ENCODE measurements at places on chromosomes 12 and 14.

- DNase-seq: no peak
These were observed 131.9 kb downstream of the HMGA2 start for GRCh38 chr12:65956056-65956738.

GRCh38 chr12:93776581-93777018 lies 99.4 kb downstream of the CRADD start:
- peak; percentile 40 for DNase-seq

DNA sequence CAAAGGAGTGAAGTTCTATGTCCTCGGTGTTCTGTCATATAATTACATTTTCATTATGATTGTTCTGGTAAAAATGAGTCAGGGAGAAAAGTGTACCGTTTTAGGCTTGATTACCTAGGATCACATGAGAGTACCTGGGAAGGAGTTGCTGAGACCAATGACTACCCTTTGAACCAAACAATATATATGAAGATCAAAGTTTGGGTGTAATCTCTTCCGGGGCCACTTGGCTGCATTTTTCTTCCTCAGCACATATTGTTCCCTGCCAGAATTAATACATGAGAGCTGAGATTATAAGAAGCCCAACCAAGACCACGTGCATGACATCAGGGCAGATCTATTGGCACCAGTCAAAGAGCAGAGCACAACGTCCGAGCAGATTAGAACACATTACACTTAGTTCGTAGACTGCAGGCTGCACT lies 41.1 kb upstream of the DHRS7 start:
- DNase-seq: no peak

GRCh38 chr12:56152132-56152755 lies at the start of gene MYL6B:
Gene MYL6B (plus strand): TSS chr12:56152587. CDS start chr12:56153919, 1,332 bp downstream.
- peak; percentile 95 for DNase-seq

GRCh38 chr14:26427097-26427496 lies 170.7 kb downstream of the NOVA1 start:
- DNase-seq: no peak

DNA sequence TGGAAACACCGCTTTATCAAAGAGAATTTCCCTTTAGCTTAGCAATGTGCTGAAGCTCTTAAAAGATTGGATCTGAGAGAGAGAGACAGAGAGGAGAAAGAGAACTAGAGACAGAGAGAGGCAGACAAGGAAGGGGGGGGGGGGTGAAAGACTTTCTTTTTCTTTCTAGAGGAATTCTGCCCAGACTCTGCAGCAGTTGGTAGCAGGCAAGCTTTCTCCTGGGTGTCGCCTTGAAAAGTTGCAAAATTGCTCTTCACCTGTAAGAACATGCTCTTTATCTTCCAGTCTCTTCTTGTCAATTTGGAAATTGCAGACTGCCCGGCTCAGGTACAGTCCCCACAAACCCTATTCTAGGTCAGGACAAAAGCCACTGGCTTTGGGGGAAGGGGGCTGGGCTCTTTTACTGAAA lies 2.9 kb upstream of the OTX2 start:
- DNase-seq: no peak

DNA sequence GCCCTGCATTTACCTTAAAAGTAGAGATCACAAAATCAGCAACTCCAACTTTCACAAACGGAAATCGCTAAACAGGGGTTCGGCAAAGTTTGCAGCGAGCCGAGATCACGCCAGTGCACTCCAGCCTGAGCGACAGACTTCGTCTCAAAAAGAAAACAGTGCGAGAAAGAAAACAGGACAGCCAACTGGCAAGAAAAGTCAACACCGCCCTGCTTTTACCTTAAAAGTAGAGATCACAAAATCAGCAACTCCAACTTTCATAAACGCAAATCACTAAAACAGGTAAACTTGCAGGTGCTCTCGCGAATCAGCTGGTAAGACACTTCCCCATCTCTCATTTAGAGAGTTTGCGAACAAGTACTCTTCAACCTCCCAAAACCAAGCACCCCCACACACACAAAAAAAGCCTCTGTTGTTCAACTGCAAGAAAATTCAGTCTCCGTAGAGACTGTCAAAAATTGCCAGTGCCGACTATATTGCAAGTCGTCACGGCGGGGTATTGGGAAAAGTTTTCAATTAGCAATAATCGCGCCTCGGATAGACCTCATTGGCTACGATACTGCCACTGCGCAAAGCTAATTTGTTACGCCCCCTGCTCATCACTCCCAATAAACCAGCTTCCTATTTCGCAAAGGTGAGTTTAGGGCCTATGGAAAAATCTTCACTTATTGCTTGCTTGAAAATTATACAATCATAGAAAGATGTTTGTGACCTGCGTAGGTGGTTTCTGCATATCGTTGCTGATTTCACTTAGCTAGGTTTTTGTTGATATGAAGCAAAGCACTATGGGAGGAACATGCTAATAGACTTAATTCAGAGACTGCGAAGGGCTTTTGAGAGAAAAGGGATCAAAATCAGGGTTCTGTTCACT lies at the start of gene RNU4-1:
RNU4-1 (minus strand) TSS at position 577 of the 871 bp plus-strand sequence.
- peak; percentile 81 for DNase-seq

GRCh38 chr12:109443794-109444193 lies 33.3 kb downstream of the KCTD10 start:
- no peak for DNase-seq

DNA sequence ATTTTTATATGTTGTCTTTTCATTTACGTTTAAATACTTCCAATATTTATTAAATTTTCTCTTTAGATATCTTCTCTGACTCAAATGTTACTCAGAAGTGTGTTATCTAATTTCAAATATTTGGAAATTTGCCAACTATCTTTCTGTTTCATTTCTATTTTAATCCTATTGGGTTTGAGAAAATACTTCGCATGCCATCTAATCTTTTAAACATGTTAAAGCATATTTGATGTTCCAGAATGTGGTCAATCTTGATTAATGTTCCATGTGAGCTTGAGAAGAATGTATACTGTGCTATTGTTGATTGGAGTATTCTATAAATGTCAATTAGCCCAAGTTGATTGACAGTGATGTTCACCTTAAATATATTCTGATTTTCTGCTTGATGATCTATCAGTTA lies 11.9 kb upstream of the DCN start:
- no peak for DNase-seq

GRCh38 chr14:78576437-78577166 lies 406.4 kb downstream of the NRXN3 start:
- DNase-seq: no peak

GRCh38 chr12:129064209-129064855 lies 211.1 kb downstream of the GLT1D1 start:
- no peak for DNase-seq

DNA sequence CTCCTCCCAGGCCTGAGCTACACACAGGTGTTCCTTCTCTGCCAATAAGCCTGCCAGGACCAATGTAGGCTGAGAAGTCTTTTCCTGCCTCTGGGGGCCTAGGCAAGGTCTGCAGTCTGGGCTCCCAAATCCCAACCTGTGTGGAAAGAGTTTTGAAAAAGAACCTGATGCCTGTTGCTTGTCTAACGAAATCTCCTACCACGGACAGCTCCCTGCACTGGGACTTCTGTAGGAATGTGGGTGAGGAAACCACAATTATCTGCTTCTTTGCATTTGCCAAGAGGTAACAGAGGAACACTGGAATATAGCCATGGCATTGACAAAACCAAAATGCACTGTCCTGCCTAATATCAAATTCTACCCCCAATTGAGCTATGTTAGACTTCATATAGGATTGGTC lies 877.0 kb upstream of the TMEM132C start:
- no peak for DNase-seq

- no peak for DNase-seq
These were observed 43.8 kb upstream of the PNMA1 start for GRCh38 chr14:73757876-73758391.

- no peak for DNase-seq
These were observed 12.6 kb downstream of the TRIM9 start for GRCh38 chr14:51082349-51082748.

DNA sequence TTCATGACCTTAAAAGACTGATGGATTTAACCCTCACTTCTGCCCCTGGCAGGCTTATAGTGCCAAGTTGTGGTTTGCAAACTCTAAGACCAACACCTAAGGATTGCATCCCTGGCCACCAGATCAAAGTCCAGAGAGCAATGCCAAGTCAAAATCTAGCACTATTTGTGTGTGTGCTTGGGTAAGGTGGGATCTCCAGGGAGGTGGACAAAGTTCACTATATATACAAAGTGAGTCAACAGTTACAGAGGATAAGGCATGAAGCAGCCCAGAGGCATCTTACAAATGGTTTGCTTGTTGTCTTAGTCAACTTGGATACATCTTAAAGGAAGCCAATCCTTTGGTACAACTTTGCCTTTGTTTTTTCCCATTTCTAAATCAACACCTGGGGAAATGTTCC lies 137.3 kb downstream of the MSRB3 start:
- DNase-seq: no peak

GRCh38 chr14:94636744-94637412 lies 24.7 kb downstream of the SERPINA3 start:
- DNase-seq: no peak

- no peak for DNase-seq
These were observed 506.1 kb downstream of the RMST start for GRCh38 chr12:97968641-97969197.

GRCh38 chr14:74596741-74597450 lies 15.1 kb downstream of the LTBP2 start:
- no peak for DNase-seq

GRCh38 chr12:102483466-102483865 lies 3.1 kb upstream of the IGF1 start:
- no peak for DNase-seq

DNA sequence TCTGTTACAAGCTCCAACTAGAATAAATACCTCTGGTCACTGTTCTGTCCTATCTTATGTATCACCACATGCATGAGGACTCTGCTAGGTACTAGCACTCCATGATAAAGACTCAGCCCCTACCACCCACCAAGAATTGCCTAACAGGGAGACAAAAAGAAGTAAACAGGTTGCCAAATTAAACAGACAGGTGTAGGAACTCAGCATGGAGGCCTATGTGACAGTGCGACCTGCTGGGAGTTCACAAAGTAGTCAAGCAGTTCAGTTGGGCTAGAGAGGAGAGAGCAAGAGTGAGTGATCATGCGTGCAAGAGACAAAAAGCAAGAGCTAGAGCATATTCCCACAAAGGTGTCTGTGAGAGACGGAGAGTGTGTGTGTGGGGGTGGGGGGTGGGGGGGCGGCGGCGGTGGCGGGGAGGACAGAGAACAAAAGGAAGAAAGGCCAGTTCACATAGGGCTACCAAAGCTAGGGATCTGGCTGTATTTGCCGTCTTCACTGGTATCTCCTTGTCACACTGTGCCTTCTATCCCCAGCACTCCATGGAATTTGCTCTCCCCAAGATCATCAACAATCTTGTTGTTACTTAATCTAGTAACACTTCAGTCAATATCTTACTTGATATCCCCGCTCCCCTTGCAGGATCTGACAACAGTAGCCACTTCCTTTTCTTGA lies 81.2 kb downstream of the SPPL3 start:
- DNase-seq: no peak

GRCh38 chr12:113305281-113305856 lies 29.5 kb downstream of the SLC8B1 start:
- no peak for DNase-seq

- DNase-seq: no peak
These were observed 133.1 kb upstream of the CNOT2 start for GRCh38 chr12:70110085-70110484.

DNA sequence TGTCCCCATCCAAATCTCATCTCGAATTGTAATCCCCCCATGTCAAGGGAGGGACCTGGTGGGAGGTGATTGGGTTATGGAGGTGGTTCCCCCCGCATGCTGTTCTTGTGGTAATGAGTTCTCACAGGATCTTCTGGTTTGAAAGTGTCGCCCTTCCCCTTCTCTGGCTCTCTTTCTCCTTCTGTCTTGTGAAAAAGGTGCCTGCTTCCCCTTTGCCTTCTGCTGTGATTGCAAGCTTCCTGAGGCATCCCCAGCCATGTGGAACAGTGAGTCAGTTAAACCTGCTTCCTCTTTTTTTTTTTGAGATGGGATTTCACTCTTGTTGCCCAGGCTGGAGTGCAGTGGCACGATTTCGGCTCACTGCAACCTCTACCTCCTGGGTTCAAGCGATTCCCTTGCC lies 104.0 kb downstream of the CCDC91 start:
- DNase-seq: no peak

DNA sequence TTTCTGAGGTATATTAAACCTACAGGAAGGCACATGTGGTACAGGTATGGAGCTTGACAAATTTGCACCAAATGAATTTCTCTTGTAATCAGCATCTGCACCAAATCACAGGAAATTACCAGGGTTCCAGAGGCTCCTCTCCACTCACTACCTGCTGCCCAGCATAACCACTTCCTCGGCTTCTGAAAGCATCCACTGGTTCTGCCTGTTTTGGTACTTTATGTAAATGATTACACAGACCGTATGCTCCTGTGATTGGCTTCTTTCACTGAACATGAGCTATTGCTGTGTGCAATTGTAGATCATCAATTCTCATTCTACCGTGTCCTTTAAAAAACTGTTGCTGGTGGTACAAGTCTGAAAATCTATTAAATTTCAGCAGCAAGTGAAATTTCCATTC lies 522.1 kb downstream of the TMEM132D start:
- DNase-seq: no peak

GRCh38 chr12:113476176-113476986 lies 4.7 kb upstream of the LHX5 start:
- no peak for DNase-seq

DNA sequence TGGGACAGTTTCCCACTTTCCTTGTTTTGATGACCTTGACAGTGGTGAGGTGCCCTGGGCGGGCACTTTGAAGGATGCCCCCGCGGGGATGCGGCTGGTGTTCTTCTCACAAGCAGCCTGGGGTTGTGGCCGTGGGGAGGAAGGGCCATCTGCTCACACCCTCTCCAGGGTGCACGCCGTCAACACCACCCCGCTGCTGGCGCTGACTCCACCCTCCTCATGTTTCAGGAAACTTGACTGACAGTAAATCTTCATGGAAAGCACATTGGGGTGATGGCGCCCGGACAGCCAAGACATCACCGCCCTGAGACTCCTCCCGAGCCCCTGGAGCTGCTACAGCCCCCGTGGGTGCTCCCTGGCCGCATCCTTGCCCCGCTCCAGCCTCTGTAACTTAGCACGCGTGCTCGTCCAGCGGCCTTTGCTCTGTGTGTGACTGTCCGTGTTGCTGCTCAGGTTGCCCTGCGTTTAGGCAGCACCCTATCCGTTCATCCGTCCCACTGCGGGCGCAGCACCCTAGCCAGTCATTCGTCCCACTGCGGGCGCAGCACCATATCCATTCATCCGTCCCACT lies 150.2 kb upstream of the C14orf180 start:
- no peak for DNase-seq

GRCh38 chr12:3275171-3276041 lies 198.2 kb downstream of the TSPAN9 start:
- DNase-seq: peak; percentile 89

GRCh38 chr12:110001596-110001995 lies 2.4 kb downstream of the ANKRD13A start:
- no peak for DNase-seq

DNA sequence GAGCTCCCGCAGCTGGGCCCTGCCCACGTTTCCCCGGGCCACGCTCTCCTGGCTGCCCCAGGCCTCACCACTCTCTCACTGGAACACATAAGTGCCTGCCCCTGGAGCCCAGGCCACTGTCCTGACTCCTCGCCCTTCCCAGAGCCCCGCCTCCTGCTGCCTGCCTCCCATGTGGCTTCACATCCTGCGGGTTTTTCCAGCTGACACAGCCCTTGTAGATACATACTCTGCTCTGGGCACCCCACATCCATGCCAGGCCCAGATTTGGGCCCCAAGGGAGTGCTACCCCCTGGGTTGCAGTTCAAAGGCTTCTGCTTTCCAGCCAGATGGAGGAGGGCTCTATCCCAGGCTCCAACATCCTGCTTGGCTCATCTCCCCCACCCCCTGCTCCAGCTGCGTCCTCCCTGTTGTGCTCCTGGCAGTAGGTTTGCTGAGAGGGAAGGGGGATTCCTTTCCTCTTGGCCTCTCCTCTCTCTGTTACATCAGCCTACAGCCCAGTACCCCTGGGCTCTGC lies 60.1 kb downstream of the TSPAN9 start:
- no peak for DNase-seq
